ENCODE measurements at places on chromosomes 7 and 10.

- DNase-seq: peak; percentile 54
Measured at GRCh38 chr10:35127289-35127891, 744 bp downstream of the CREM start.

DNA sequence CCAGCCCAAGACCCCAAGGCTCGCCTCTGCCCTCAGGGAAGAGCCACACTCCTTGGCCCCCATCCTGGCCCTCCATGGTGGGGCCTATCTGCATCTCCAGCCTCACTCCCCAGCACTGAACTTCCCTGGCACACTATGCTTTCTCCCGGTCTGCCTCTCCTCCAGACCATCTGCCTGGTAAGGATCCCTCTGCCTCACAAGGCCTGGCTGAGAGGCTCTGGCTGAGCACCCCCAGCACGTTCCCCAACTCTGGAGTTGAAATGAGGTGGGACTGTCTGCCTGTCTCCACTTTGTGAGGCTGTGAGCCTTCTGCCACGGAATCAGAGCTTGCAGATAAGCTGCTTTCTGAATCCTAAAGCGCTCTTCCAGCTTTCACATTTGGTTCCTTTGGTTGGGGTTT is 220.7 kb downstream of the TNS3 start:
- no peak for DNase-seq

- DNase-seq: peak; percentile 19
Measured at GRCh38 chr10:6445671-6446316, 134.3 kb downstream of the PRKCQ start.

GRCh38 chr7:16811551-16811950 is 6.8 kb upstream of the AGR2 start:
- DNase-seq: no peak

DNA sequence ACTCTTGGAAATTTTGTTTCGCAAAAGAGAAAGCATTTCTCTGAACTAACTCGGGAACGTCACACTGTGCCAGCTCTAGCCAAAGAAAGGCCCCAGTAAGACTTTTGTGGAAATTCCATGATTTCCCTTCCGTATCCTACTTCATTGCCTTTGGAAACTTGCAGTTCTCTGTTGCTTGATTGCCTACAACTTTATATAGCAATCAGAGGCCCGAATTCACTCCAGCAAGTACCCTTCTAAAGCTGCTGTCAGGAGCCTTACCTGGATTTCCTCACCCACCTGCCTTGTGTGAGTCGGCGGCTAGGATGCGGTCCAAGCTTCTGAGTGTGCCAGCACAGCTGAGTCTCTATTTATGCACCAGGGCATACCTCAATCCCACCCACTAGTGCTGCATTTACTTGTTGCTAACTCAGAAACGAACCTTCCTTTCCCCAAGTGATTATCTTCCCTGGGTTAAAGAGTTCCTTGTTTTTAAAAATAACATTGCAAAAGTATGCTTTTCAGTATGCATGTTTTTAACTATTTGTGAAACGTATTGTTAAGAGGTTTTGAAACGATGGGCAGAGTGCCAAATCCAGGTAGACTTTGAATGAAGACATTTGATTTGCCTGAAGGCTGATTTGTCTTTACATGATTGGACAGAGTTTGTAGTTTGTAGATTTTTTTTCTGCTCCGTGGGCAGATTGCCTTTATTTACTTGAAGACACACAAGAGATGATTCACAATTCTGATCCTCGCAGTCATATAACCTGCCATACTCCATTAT is at the start of gene AGR2:
Gene AGR2, minus strand, starts transcription at position 326 of the 766 bp plus-strand sequence. CDS start 3,203 bp downstream, outside the sequence.
- DNase-seq: no peak

DNA sequence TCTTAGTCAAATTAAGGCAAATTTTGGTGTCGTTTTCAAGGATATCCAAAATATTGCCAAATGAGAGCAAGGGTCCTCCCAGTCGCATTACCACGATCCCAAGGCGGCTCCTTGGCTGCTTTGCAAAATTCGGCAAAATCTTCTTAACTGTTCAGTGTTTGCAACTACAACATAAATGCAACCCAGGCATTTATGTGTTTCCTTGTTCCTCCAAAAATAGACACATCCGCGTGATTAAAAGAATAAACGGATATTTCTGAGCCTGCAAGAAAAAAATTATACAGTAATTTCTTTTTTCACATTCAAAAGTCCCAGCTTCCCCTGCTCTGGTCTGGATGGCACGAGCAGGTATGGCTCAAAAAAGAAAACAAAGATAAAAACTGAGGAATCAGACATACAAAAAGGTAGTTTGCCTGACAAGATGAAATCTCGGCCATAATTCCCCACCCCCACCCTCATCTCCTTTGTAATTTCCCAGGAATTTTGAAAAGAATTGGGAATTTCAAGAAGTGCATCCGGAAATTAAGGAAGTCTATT is 6.0 kb downstream of the SKIDA1 start:
- DNase-seq: no peak

DNA sequence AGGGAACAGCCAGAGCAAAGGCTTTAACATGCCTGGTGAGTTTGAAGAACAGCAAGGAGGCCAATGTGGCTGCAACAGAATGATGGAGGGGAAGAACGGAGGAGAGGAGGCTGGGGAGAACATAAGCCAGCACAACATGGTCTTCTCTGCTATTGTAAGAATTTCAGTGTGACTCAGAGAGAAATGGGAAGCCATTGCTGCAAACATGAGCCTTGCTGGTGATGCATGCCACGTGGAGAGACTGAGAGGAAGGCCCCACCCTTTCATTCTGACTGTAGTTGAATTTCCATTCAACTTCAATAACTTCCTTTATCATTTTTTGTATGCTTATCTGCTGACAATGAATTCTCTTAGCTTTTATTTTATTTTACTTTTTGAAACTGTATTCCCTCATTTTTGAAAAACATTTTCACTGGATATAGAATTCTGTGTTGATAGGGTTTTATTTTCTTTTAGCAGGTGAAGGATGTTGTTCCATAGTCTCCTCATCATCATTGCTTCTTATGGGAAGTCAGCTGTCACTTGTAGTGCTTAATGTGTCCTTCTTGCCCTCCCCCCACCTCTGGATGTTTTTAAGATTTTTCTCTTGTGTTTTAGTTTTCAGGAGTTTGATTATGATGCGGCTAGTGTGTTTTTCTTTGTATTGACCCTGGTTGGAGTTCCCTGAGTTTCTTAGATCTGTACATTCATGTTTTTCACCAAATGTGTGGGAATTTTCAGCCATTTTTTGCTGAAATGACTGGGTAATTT is 46.4 kb upstream of the LEP start:
- DNase-seq: no peak

DNA sequence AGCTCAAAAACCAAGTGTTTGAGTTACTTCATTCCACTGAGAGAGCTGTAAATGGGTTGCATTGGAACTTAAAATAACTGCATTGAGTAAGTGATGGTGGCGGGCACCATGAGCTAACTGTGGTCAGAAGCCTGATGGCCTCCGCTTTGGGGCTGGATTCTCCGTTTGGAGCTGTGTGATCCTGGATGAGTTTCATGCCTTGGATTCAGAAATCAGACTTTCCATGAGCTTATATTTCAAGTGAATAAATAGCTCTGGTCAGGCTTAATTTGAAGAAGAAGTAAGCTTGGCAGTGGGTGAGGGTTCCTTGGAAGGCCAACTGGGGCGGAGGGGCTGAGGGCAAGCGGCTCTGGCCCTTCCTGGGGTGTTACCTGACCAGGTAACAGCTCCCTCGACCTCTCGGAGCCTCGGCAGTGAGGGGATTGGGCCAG is 5.6 kb downstream of the HTRA1 start:
- no peak for DNase-seq

GRCh38 chr10:30970760-30971460 is 60.8 kb downstream of the ZNF438 start:
- no peak for DNase-seq

DNA sequence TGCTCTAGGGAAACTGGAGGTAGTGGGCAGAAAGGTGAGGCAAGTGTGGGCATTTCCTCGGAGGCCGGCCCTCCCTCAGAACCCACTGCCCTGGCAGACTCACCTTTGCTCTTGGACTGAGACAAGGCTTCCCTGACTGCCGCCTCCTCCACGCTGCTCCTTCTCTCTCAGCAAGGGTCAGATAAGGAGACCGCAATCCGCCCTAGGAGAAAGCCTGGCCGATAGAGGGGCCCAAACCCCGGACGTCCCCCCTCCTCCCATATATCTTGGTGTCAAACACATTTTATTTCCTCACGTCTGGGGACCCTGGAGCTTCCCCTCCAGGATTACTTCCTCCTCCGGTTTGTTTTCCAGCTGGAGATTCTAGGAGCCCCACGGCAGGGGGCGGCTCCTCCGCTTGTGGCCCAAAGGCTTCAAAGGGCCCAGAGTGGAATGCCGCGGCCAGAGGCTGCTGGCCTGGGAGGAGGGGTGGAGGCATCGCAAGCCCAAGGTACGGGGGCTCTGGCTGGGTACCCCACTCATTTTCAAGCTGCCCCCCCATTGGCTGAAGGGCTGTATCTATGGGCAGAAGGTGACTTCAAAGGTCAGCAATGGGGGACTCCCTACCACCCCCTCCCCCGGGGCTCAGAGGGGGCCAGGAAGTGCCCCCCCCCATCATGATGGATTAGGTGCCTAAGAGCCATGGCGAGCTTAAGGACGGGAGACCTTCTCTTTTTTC is 31.7 kb upstream of the LBX1 start:
- DNase-seq: no peak

- no peak for DNase-seq
Measured at GRCh38 chr7:6589151-6589828, 531 bp upstream of the INTS15 start.

- DNase-seq: no peak
Measured at GRCh38 chr7:14630048-14630447, 272.5 kb downstream of the DGKB start.

GRCh38 chr10:52933748-52934147 is 161.2 kb upstream of the MBL2 start:
- no peak for DNase-seq

DNA sequence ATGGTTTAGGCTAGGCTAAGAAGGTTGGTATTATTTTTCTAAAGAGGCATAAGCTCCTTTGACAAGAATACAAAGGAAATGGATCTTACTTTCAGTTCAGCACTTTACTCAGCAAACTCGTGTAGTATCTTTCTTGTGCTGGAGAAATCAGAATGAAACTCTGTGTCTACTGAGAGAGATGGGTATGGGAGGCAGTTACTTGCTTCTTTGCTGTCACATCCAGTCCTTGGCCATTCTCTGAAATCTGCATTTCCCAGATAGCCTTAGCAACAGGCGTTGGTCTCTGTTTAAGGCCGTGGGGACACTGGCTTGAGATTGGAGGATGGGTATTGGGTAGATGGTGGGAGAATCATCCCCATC is 180.5 kb downstream of the NRP1 start:
- no peak for DNase-seq
